A673 (cell line): ENCODE measurements at places on chromosomes 2 and 18.
A peak's percentile ranks its signal among the peaks of the same experiment; 100 is the strongest.

DNA sequence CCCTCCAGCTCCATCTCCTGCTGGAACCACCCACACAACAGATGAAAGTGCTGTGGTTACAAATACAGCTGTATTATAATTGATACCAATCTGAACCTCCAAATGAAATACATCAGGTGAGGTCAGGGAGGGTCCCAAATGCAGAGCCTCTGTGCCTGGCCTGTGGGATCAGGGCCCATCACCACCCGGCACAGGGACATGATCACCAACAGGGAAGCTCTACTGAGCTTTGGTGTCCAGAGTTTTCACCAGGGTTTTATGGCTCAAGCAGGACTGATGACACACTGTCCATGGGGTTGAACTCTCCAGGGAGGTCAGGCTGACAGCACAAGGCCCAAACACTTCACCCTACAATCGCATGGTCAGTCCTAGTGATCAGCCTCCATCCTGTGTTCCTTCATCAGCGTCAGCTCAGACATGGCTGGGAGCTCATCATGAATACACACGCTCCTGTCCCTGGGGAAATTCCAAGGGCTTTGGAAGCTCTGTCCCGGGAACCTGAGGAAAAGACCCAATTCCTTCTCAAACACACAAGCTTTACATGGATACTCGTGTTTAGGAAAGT is 3.9 kb upstream of the PXDN start:
- DNase-seq, result no peak
- H3K4me3 ChIP-seq, result no peak overlapping the region
- no peaks in the 10 kb centered on the region for H3K27me3 ChIP-seq
- no peaks in the 10 kb centered on the region for H3K36me3 ChIP-seq
- H3K27ac ChIP-seq, result no peak overlapping the region
- H3K4me1 ChIP-seq, result no peaks in the 10 kb centered on the region

DNA sequence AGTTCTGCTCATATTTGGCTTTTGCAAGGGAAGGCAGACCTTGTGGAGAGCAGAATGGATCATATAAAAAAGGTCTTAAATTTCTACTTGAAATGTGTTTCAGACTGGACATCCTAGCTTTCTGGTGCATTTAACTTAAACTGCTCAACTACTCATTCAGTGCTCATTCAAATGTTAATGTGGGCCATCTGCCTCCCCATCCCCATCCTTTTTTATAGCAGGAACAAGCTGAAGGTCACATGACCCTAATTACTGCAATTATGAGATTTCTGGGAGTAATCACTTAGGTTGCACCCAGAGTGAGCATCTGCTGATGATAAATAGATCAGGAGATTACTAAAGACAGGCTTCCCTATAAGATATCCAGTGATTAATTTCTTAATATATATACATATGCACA is 96.1 kb downstream of the MAP2 start:
- no peak overlapping the region for H3K4me3 ChIP-seq
- no peaks in the 10 kb centered on the region for H3K27me3 ChIP-seq
- H3K36me3 ChIP-seq, result no peaks in the 10 kb centered on the region

DNA sequence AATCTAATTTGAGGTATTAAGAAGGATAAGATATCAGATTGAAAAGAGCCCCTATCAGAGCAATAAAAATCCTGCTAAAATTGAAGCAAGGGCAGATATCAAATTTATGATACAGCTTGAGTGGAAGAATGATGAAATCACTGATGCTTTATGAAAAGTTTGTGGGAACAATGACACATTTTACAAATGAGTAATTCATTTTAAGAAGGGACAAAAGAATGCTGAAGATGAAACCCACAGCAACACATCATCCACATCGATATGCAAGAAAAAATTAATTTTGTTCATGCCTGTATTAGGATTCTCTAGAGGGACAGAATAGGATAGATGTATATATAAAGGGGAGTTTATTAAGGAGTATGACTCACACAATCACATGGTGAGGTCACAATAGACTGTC is 355.6 kb upstream of the GYPC start:
- DNase-seq, result no peak
- no peak overlapping the region for H3K4me3 ChIP-seq
- no peak overlapping the region for H3K27ac ChIP-seq
- H3K36me3 ChIP-seq, result no peaks in the 10 kb centered on the region
- H3K27me3 ChIP-seq, result peaks cover 4% of the 10 kb centered on the region

DNA sequence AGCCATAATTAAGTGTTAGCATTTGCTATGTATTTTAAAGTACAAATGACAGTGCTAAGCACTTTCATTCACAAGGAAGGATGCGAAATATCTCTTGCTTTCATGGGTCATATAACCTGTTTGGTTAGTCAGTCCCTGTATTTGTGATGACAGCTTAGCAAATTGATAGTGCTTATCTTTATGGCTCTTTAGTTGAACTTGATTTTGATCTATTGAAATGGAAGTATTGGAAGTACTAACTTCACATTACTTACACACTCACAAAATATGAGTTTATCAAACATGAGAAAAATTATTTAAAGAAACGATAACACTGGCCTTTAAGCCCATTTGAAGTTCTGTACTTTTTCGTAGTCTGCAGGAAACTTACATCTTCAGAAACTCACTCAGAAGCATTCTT is 97.4 kb upstream of the NEUROD1 start:
- H3K36me3 ChIP-seq, result no peaks in the 10 kb centered on the region
- H3K4me1 ChIP-seq, result peaks cover 58% of the 10 kb centered on the region
- DNase-seq, result no peak
- H3K27ac ChIP-seq, result peak overlapping the region; percentile 98
- no peaks in the 10 kb centered on the region for H3K27me3 ChIP-seq

DNA sequence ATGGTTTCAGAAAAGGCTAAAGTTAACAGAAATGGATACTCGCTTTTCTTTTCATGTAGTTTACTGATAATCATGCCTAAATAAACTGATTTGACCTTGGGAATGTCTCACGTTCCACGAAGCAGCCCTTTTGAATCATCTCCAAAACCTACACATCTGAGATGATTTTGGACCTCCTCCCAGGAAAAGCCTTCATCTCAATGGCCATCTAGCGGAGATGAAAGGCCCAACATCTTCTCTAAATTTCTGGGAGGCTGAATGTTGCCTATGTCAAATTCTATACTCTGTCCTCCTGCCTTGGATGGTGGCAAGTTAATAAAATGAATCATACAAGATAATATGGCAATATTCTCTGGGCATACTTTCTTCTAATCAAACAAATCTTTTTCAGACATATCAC is 448.5 kb downstream of the ZEB2 start:
- H3K4me3 ChIP-seq, result no peak overlapping the region
- no peaks in the 10 kb centered on the region for H3K27me3 ChIP-seq
- DNase-seq, result no peak
- no peaks in the 10 kb centered on the region for H3K4me1 ChIP-seq
- H3K27ac ChIP-seq, result no peak overlapping the region
- H3K36me3 ChIP-seq, result no peaks in the 10 kb centered on the region

DNA sequence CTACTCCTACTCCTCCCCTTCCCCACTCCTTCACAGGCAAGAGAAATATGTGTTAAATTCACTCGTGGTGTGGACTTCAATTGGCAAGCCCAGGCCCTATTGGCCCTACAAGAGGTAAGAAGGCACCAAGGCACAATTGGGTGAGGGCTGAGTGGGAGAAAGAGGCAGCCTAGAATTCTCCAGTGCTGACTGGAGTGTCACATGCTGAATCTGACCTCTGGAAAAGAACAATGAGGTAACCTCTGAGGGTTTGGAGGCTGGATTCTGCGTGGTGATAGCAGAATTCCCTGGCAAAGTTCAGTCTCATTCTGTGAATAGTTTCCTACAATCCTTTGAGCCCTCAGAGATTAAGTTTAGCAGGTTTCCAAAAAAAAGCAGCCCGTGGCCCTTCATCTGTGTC is 6.9 kb downstream of the CENPA start:
- no peak for DNase-seq
- H3K27me3 ChIP-seq, result no peaks in the 10 kb centered on the region
- H3K36me3 ChIP-seq, result peaks cover 90% of the 10 kb centered on the region
- H3K4me1 ChIP-seq, result no peaks in the 10 kb centered on the region

GRCh38 chr2:112159454-112159921 is 21.3 kb downstream of the FBLN7 start:
- no peaks in the 10 kb centered on the region for H3K27me3 ChIP-seq
- DNase-seq, result no peak
- H3K27ac ChIP-seq, result no peak overlapping the region
- H3K4me1 ChIP-seq, result no peaks in the 10 kb centered on the region
- H3K4me3 ChIP-seq, result no peak overlapping the region

DNA sequence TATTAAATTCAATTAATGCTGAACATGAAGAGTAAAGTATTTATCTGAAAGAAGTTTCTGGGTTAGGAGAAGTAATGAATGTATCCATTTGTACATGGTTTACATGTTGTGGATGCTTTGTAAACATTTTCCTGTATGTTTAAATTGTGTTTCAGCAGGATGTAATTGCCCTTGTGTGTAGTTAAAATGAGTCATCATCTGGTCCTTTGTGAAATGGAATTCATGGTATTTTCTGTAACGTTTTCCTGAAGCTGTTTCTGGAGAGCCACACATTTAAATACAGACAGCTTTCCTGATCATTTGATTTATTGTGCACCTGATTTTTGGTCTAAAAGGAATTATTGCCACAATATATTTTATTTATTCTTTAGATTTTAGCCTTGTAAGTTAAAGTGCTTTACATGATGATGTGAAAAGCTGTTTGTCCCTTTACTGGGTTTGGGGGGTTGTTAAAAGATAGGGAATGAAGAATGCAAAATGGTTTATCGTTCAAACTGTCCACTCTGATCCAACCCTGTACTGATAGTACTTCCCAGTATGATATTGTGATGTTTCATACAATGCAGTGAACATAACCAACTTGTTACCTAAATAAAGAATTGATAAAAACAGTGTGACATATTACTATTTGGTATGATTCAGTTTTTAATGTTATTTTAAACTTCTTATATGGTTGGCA is 41.7 kb upstream of the SLC3A1 start:
- no peak overlapping the region for H3K27ac ChIP-seq
- H3K4me3 ChIP-seq, result no peak overlapping the region
- peaks cover 17% of the 10 kb centered on the region for H3K4me1 ChIP-seq

GRCh38 chr2:43462866-43463641 is 132.8 kb downstream of the THADA start:
- peaks cover 8% of the 10 kb centered on the region for H3K4me1 ChIP-seq
- no peaks in the 10 kb centered on the region for H3K36me3 ChIP-seq
- no peaks in the 10 kb centered on the region for H3K27me3 ChIP-seq
- H3K4me3 ChIP-seq, result no peak overlapping the region
- DNase-seq, result no peak

GRCh38 chr2:241909769-241910168 is 40.2 kb downstream of the RTP5 start:
- H3K27me3 ChIP-seq, result no peaks in the 10 kb centered on the region
- H3K4me1 ChIP-seq, result no peaks in the 10 kb centered on the region
- DNase-seq, result no peak
- no peaks in the 10 kb centered on the region for H3K36me3 ChIP-seq
- no peak overlapping the region for H3K4me3 ChIP-seq

GRCh38 chr2:68726608-68727367 is 7.8 kb upstream of the ARHGAP25 start:
- DNase-seq, result no peak
- no peaks in the 10 kb centered on the region for H3K36me3 ChIP-seq
- H3K27me3 ChIP-seq, result no peaks in the 10 kb centered on the region
- H3K4me3 ChIP-seq, result no peak overlapping the region

GRCh38 chr2:7023542-7023941 is 106.3 kb downstream of the RNF144A start:
- no peak overlapping the region for H3K4me3 ChIP-seq
- H3K27me3 ChIP-seq, result no peaks in the 10 kb centered on the region
- no peak overlapping the region for H3K27ac ChIP-seq
- no peaks in the 10 kb centered on the region for H3K36me3 ChIP-seq

- no peaks in the 10 kb centered on the region for H3K4me1 ChIP-seq
- no peak for DNase-seq
- no peak overlapping the region for H3K27ac ChIP-seq
These were observed 52.0 kb upstream of the ARL4C start for GRCh38 chr2:234548695-234549420.

DNA sequence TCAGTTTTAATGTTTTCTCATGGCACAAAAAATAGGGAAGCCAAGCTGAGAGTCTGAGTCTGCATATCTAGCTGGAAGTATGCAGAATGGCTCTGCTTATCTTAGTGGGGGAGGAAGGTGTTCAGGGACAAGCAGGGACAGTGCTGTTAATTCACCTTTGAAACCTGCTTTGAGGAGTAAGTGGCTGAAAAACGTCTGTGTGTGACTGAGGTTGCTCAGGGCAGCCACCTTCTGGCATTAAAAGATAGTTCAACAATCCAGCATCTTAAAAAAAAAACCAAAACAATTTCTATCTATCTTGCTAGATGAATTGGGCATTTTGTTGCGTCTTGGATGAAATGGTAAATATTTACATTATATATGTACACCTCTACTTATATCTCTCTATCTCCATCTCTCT is 2.0 kb upstream of the TRPM8 start:
- H3K36me3 ChIP-seq, result no peaks in the 10 kb centered on the region
- H3K27me3 ChIP-seq, result no peaks in the 10 kb centered on the region
- peaks cover 6% of the 10 kb centered on the region for H3K4me1 ChIP-seq
- no peak overlapping the region for H3K27ac ChIP-seq

DNA sequence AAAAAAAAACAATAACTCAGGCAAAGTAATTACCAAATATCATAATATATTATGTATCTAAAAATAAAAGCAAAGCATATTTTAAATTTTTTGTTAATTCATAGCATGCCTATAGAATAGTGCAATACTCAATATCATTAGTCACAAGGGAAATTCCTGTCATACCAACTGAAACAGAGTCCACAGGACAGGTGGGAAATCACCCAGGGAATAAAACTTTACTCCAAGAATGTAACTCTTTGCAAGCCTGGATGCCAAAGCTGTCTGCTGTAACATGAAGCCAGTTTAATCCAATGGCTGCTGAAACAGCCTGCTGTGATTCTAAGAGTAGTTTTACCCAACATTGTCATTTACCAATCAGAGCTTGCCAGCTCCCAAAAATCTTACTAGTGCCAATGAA is 40.0 kb upstream of the SULT1C3 start:
- no peak overlapping the region for H3K4me3 ChIP-seq
- no peak for DNase-seq
- no peaks in the 10 kb centered on the region for H3K27me3 ChIP-seq
- H3K4me1 ChIP-seq, result no peaks in the 10 kb centered on the region
- no peak overlapping the region for H3K27ac ChIP-seq

DNA sequence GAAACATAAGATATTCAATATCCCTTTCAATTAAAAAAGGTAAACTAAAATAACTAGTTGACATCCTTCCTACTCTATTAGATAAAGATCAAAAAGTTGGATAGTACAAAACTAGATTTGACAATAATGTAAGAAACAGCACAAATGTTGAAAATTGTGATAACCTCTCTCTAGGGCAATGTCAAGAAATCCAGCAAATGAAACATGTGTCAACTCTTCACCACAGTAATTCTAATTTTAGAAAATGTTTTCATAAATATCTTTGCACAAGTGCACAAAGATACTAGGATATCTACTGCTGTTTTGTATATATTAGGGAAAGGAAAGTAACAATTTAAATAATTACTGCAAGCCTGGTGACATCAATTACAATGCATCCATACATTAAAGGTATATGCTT is 1220.1 kb downstream of the LRP1B start:
- no peak for DNase-seq
- H3K36me3 ChIP-seq, result no peaks in the 10 kb centered on the region
- H3K27me3 ChIP-seq, result no peaks in the 10 kb centered on the region

GRCh38 chr2:34652636-34653035 is 1053.5 kb upstream of the FAM98A start:
- no peaks in the 10 kb centered on the region for H3K27me3 ChIP-seq
- H3K27ac ChIP-seq, result no peak overlapping the region
